ENCODE measurements at places on chromosomes 6 and 20. TPM values are rescaled to one million over a fixed set of nuclear protein-coding genes. Genes with fewer than 3 reads are reported as not detected.

GRCh38 chr6:114987281-114987680 lies 644.5 kb upstream of the HS3ST5 start:
- H3K4me3 ChIP-seq: no peak overlapping the region
- H3K4me1 ChIP-seq: no peaks in the 10 kb centered on the region
- H3K36me3 ChIP-seq: no peaks in the 10 kb centered on the region
- H3K27me3 ChIP-seq: no peaks in the 10 kb centered on the region

DNA sequence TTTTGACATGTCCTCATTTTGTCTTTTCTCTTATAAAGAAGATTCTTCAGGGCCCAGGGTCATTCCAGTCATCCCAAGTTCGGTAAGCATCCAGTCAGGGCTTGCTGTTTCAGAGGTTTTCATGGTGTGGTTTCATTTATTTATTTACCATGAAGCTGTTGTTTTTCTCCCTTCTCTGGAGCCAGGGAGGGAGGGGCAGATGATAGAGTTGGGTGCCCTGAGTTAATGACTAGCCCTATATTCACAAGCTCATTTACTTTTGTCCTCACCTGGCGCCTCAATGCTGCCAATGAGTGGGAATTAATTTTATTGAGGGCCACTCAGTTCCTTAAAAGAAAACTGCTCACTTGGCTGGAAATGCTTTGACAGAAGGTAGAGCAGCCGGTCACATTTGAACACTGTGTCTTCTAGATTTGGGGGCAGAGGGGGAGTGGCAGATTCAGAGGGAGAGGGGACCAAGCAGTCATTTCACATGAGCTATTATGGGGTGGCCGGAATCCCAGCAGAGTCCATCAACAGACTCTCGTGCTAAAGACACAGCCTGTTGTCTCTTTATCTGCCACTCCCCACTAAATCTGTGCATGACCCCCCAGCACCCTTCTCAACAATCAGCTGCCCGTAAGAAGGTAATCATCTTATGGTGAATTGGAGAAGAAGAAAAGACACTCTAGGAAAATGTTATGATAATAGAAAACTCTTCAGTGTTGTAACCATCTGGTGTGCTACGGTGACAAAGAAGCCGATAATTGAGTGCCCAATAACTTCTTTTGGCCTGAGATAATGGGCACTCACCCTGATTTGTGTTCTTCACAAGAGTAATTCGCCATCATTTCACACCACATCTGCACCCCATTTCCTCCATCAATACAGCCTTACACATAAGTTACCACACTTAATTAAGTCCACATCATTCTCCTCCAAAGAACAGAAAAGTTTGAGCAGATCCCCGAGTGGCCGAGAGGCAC lies 573.5 kb upstream of the JAG1 start:
- no peak overlapping the region for H3K27ac ChIP-seq

- no peaks in the 10 kb centered on the region for H3K36me3 ChIP-seq
- no peak overlapping the region for H3K4me3 ChIP-seq
- DNase-seq: no peak
These were observed 49.3 kb downstream of the RIN2 start for GRCh38 chr20:19807191-19807945.

- H3K36me3 ChIP-seq: peaks cover 3% of the 10 kb centered on the region
- H3K27ac ChIP-seq: peak overlapping the region; percentile 38
- H3K4me3 ChIP-seq: no peak overlapping the region
These were observed 26.8 kb downstream of the MANBAL start for GRCh38 chr20:37316116-37316774.

- H3K4me3 ChIP-seq: no peak overlapping the region
- no peaks in the 10 kb centered on the region for H3K27me3 ChIP-seq
- H3K4me1 ChIP-seq: peaks cover 9% of the 10 kb centered on the region
- no peak overlapping the region for H3K27ac ChIP-seq
- no peak for DNase-seq
These were observed 117.0 kb upstream of the ASCC3 start for GRCh38 chr6:100998111-100998510.

DNA sequence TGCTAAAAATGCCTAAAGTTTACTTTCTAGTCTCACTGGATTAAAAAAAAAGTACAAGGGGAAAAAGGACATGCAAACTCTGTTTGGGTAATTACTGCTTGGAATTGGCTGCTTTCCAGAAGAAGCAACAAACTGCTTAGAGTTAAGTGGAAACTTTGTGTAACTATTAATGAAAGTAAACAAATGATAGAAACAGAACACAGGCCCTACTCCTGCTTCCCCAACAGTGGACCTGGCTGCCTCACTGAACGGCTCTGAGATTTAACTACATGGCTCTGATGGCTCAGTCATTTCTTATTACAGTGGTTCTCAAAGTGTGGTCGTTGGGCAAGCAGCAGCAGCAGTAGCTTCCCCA lies 108.5 kb downstream of the MAN1A1 start:
- H3K27ac ChIP-seq: no peak overlapping the region
- H3K4me1 ChIP-seq: no peaks in the 10 kb centered on the region
- DNase-seq: no peak
- no peaks in the 10 kb centered on the region for H3K36me3 ChIP-seq
- H3K27me3 ChIP-seq: no peaks in the 10 kb centered on the region
- H3K4me3 ChIP-seq: no peak overlapping the region

DNA sequence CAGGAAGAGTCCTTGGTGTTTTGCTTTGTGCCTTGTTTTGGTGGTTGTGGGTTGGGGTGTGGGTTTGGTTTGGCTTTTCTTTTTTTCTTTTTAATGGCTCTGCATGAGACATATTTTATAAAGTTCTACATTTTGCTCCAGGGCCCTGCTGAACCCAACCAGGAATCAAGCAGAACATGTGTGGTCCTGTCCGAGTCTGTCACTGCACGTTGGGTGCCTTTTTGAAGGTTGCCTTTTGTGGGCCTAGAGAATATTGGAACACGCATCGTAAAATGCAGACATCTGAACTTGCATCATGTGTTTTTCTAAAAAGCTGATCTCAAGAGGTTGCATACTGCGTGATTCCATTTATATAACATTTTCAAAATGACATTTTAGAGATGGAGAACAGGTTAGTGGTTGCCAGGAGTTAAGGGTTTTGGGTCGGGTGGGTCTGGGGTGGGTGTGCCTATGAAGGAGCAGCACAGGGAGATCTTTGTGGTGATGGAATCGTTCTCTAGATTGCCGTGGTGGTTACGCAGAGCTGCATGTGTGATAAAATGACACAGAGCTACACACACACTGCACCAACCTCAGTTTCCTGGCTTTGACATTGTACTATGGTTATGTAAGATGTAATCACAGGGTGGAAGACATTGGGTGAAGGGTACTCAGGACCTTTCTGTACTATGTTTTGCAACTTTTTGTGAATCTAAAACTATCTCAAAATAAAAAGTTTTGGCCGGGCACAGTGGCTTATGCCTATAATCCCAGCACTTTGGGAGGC lies 80.2 kb downstream of the EYA2 start:
- H3K27ac ChIP-seq: no peak overlapping the region
- DNase-seq: no peak
- no peak overlapping the region for H3K4me3 ChIP-seq
- H3K4me1 ChIP-seq: no peaks in the 10 kb centered on the region

- no peaks in the 10 kb centered on the region for H3K4me1 ChIP-seq
- H3K4me3 ChIP-seq: no peak overlapping the region
These were observed 72.3 kb downstream of the JARID2 start for GRCh38 chr6:15317934-15318902.

- H3K4me3 ChIP-seq: no peak overlapping the region
- H3K36me3 ChIP-seq: peaks cover 4% of the 10 kb centered on the region
- DNase-seq: peak; percentile 33
- H3K27ac ChIP-seq: no peak overlapping the region
- no peaks in the 10 kb centered on the region for H3K27me3 ChIP-seq
These were observed 16.1 kb downstream of the SRSF3 start for GRCh38 chr6:36610041-36610955.

GRCh38 chr6:112225691-112226090 lies 28.7 kb downstream of the LAMA4 start:
- no peaks in the 10 kb centered on the region for H3K27me3 ChIP-seq
- peaks cover 4% of the 10 kb centered on the region for H3K4me1 ChIP-seq
- no peak for DNase-seq
- no peaks in the 10 kb centered on the region for H3K36me3 ChIP-seq

DNA sequence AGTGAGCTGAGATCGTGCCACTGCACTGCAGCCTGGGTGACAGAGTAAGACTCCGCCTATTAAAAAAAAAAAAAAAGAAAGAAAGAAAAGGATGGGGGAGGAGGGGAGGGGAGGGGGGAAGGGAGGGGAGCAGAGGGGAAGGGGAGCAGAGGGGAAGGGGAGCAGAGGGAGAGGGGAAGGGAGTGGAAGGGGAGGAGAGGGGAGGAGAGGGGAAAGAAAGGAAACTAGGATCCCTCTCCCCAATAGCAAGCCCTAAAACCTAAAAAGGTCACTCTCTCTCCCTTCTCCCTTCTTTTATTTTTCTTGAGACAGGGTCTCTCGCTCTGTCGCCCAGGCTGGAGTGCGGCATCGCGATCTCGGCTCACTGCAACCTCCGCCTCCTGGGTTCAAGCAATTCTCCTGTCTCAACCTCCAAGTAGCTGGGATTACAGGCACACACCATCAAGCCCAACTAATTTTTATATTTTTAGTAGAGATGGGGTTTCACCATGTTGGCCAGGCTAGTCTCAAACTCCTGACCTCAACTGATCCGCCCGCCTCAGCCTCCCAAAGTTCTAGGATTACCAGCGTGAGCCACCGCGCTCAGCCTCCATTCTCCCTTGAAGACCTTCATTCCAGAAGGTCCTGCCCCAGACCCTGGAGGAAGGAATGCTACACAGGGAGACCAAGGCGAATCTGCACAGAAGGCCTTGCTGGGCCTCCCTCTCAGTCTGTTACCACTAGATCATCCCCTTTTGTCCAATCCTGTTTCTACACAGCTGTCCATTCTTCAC lies 45.8 kb upstream of the PIM1 start:
- no peak overlapping the region for H3K4me3 ChIP-seq
- no peaks in the 10 kb centered on the region for H3K4me1 ChIP-seq
- H3K27ac ChIP-seq: no peak overlapping the region
- no peaks in the 10 kb centered on the region for H3K27me3 ChIP-seq
- DNase-seq: no peak

GRCh38 chr6:168518348-168518745 lies 77.4 kb downstream of the SMOC2 start:
- no peaks in the 10 kb centered on the region for H3K4me1 ChIP-seq
- DNase-seq: no peak
- H3K27me3 ChIP-seq: no peaks in the 10 kb centered on the region
- no peak overlapping the region for H3K27ac ChIP-seq

The UNC93A gene
- not detected for total RNA-seq

The TCP11 gene
- total RNA-seq: 0.36 TPM

The SEMG1 gene
- not detected for total RNA-seq

Data from aorta (tissue), 5 donors.